ENCODE measurements at places on chromosomes 6 and 20.

DNA sequence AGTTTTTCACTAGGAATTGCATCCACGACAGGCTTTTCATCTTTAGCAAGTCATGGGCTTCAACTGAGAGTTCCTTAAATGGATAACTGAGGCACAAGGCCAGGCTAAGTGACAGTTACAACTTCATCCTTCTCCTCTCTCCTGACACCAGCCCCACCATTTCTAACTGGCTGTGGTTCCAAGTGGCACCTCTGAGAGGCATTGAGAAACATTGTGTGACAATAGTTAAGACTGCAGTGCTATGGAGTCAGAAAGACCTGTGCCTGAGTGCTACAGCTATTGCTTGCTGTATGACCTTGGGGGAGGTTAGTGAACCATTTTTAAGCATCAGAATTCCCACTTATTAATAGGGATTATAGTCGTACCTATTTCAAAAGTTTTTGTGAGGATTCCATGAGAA lies 26.2 kb upstream of the MLIP start:
- DNase-seq = no peak

GRCh38 chr20:8853805-8854338 lies 215.0 kb upstream of the PLCB4 start:
- peak; percentile 81 for DNase-seq

DNA sequence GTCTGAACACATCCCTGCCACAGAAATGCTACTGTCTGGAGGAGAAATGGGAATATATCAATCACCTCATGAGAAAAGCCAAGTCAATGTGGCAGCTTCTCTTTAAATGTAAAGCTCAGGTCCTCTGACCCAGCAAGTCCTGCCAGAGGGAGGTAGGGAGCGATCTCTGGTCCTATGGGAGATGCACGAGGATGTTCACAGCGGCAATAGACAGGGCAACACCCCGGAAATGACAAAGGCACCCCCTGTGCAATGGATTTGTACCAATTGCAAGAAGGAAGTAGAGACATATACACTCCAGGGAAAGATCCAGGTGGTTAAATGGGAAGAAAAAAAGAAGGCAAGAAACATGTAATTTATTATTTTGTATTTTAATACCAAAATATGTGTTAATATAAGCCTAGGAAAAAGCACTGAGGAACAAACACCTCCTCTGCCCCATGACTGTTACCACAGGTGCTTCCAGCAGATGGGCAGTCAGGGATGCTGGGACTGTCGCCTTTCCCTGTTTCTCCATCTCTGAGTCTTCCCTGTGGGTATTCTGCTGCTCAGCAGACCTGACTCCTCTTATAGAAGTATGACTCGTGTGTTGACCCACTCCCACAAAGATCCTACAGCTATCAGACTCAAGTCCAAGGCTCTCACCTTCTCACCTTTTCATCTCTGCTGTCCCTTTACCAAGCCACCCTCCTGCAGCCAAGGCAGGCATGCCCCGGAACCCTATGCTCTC lies 20.8 kb downstream of the ATP9A start:
- DNase-seq = no peak

GRCh38 chr20:41040855-41041254 lies 12.2 kb downstream of the TOP1 start:
- no peak for DNase-seq

GRCh38 chr6:41680182-41680965 lies 42.1 kb downstream of the MDFI start:
- DNase-seq = no peak

DNA sequence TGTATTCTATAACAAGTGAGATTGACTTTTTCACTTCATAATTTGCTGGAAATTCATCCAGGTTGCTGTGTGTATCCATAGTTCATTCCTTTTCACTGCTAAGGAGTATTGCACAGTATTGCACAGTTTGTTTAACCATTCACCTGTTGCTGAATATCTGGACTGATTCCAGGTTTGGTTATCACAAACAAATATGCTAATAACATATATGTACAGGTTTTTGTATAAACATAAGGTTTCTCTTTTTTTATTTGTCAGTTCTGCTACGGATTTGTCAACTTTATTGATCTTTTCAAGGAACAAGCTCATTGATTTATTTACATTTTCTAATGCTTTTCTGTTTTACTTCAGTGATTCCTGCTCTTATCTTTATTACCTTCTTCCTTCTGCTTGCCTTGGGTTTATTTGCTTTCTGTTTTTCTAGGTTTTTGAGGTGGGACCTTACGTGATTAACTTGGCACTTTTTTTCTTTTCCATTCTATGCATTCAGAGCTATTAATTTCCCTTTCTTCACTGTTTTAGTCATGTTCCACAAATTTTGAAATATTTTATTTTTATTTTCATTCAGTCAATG lies 117.0 kb upstream of the OGFRL1 start:
- no peak for DNase-seq

DNA sequence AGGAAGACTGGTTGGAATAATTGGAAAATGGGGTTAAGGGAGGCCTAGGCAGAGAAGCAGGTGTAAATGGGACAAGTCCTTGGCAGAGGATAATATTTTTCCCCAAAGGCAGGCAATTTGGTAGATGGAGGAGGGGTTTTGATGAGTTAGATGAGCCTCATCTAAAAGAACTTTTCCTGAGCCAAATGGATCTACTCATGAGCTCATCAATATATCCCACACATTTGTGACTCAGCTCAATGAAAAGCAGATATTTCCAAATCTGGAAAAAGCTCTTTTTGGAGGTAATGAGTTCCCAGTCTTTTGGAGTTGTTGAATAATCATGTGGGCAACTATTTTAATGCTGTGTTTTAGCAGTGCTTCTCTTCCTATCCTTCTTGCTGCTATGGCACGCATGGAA lies 685.5 kb upstream of the CITED2 start:
- no peak for DNase-seq

- no peak for DNase-seq
Observed at GRCh38 chr6:154592199-154592860, 81.8 kb upstream of the CNKSR3 start.

DNA sequence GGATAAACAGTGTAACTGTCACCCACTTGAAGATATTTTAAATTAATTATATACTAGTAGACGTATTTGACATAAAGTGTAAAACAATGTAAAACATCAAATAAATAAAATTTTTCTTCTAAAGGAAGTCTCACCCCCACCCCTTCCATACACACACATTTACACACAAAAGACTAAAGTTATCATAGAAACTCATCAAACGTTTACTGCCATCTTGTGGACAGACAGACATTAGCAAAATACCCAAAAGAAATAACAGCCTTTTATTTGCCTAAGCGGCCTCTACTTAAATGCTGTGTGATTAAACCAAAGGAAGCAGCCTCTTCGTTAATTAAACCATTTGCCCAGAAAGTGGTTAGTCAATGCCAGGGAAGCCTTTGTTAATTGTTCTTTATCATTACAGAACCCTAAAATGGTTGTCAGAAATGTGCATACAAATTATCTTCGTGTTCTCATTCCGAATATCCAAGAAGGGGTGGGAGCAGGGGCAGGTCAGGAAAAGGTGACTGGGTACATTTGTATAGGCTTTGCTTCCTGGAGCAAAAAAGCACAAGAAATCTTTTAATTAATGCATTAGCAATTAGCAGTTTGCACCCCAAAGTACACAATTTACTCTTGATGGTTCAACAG lies 176.2 kb upstream of the SASH1 start:
- DNase-seq = peak; percentile 51

GRCh38 chr6:107400616-107401147 lies 58.7 kb downstream of the PDSS2 start:
- DNase-seq = no peak

DNA sequence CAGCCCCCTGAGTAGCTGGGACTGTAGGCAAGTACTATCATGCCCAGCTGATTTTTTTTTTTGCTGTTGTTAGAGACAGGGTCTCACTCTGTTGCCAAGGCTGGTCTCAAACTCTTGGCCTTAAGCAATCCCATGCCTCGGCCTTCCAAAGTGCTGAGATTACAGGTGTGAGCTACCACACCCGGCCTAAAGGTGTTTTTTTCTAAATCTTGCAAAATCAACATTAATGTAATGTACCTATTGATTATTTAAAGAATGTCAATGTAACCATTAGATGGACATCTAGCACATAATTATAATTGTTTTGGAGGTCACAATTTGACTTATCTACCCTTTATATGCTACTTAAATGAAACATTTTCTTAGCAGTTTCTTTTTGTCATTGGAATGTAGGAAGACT lies 126.1 kb downstream of the PHACTR1 start:
- DNase-seq = no peak

DNA sequence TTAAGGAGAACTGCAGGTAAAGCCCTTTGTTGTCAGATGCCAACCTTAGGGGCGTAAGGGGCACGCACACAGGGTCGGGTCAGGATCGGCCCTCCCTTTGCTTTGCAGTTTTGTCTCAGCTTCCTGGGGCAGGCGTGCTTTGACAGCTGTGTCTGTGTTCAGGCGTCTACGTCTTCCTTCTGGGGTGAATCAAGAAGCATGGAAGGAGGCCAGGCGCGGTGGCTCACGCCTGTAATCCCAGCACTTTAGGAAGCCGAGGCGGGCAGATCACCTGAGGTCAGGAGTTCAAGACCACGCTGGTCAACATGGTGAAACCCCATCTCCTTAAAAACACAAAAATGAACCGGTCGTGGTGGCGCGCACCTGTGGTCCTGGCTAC lies 1.3 kb downstream of the ZGPAT start:
- no peak for DNase-seq

DNA sequence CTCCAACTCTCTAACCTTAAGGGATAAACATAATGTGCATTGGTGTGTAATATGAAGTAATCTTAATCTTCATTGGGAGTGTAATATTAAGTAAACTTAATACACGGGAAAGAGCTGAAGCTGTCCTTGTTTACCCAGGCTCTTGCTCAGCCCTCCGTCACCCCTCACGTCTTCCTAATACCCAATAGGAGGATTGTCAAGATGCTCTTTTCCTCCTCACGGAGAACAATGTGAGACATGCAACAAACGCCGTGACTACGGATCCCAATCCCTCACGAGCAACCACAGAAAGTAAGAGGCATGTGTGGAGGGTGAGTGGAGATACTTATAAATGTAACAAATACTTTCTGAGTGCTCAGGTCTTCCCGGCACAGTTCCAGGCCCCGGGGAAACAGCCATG lies 11.0 kb downstream of the KIF16B start:
- DNase-seq = no peak

GRCh38 chr20:64205611-64206026 lies 41.4 kb downstream of the MYT1 start:
- DNase-seq = no peak

DNA sequence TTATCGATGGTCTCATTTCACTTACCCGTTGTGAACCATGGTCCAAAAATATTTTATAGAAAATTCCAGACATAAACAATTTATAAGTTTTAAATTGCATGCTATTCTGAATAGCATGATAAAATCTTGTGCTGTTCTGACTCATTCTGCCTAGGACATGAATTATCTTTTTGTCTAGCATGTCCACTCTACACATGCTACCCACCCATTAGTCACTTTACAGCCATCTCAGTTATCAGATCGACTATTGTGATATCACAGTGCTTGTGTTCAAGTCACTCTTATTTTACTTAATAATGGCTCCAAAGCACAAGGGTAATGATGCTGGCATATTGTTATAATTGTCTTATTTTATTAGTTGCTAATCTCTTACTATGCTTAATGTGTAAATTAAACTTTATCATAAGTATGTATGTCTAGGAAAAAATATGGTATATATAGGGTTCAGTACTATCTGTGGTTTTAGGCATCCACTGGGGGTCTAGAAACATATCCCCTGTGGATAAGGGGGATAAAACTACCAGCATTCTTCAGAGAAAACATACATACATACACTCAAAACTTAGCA lies 252.0 kb upstream of the HTR1E start:
- no peak for DNase-seq

DNA sequence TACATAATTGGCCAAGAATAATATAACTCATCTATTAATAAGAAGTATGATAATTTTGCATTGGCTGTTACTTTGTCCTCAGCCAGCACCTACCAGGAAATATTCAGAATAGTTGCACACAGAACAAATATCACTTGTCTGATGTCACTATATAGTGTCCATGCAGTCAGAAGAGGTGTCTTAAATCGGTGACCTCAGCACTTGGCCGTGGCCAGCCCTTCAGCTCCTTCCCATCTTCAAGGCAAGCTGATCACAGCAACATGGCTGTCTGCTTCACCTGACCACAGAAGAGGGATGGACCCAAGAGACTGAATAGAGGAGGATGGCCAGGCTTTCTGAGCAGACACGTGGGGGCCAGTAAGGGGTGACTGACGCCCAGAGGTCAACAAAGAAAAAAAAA lies 22.2 kb downstream of the PDE10A start:
- DNase-seq = no peak

GRCh38 chr6:17178754-17179529 lies 77.1 kb downstream of the STMND1 start:
- no peak for DNase-seq

Data from muscle of arm (tissue), 14 donors.